ENCODE measurements at places on chromosomes 12 and 14. TPM values are rescaled to one million over a fixed set of nuclear protein-coding genes. Genes with fewer than 3 reads are reported as not detected.

DNA sequence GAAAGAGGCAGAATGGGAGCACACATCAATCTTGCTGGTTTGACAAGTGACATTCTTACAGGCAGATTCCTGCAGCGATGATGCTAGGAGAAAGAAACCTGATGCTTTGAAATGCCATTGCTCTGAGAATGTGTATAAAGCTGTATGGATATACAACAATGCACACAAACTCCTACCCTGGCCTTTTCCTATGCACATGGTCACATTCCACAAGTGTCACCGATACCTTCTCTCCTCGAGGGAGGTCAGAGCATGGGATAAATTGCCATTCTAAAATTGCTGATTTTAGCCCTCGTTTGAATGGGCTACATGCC is 11.9 kb downstream of the FGF6 start:
- DNase-seq = no peak

- peak; percentile 62 for DNase-seq
These were observed 15.6 kb upstream of the C14orf180 start for GRCh38 chr14:104563742-104564615.

RPL10L gene
- not detected for total RNA-seq

DNA sequence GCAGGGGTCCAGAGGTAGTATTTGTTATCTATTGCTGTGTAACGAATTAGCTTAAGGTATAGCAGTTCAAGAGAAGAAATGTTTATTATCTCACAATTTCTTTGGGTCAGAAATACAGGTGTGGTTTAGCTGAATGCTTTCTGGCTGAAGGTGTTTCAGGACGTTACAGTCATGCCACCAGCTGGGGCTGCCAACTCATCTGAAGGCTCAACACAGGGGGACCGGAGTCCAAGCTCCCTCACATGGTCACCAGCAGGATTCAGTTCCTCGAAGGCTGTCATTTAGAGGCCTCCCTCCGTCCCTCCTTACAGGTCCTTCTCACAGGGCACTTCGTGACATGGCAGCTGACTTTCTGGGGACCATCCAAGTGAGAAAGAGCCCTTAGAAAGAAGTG is 37.5 kb upstream of the SINHCAF start:
- DNase-seq = no peak

FSCB gene
- not detected for total RNA-seq

All from endothelial cell of umbilical vein (primary cell).